ENCODE measurements at places on chromosomes 1 and 21.

GRCh38 chr21:42798106-42798505 is 81.2 kb downstream of the WDR4 start:
- DNase-seq, result no peak

DNA sequence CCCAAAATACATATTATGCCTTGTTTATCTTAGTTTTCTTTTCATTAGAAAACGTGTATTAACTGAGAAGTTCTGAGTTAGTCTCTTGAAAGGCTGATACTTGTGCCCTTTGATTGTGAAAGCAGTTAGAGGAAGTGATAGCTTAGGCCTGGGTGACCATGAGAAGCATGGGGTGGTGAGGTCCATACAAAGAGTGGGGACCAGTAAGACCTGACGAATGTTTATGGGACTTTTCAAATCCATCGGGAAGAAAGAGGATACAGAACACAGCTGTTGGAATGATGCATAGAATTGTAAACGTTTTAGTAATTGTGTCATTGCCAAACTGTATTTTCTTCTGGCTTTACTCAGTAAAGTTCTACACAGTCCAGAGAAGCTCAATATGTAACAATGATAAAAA is 259.8 kb downstream of the LMO4 start:
- no peak for DNase-seq

DNA sequence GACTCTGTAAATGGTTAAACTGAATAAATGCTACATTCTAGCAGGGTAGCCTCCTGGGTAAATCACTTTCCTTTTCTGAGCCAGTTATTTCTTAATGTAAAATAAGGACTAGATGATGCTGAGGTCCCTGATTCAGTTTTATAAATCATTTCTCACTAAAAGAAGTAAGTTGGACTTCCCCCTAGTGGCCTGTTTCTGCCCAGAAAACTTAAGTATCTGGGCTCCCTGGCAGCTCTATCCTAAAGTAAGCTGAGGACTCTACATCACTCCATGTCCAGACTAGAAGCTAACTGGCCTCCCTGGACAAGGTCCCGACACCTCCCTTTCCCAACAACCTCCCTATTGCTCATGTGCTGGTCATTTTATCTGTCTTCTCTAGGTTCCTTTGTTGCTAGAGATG is 3.0 kb downstream of the GPN2 start:
- peak; percentile 53 for DNase-seq

- DNase-seq, result no peak
Measured at GRCh38 chr1:6577831-6578525, 1.8 kb upstream of the ZBTB48 start.

GRCh38 chr1:244065960-244066388 is 14.9 kb downstream of the ZBTB18 start:
- DNase-seq, result no peak

GRCh38 chr1:163440090-163440489 is 118.3 kb downstream of the NUF2 start:
- DNase-seq, result peak; percentile 69

- no peak for DNase-seq
Measured at GRCh38 chr1:1085911-1086841, 12.1 kb upstream of the RNF223 start.

DNA sequence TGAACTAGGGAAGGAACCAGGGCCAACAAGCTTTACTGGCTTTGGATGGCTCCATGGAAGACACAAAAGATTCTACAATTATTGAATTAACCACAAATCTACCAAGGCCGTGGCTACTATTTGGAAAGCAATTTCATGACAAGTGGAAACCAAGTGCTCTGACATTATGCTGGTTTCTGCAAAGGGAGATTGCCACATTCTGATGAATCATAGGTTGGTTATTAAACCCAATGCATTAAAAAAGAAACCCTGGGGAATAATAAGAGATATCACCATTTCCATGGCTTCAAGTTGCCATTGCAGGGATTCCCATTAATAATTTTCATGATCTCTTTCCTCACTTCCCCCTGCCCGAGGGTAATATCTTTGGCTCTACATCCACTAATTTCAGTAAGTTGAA is 359.2 kb upstream of the NCAM2 start:
- DNase-seq, result no peak

DNA sequence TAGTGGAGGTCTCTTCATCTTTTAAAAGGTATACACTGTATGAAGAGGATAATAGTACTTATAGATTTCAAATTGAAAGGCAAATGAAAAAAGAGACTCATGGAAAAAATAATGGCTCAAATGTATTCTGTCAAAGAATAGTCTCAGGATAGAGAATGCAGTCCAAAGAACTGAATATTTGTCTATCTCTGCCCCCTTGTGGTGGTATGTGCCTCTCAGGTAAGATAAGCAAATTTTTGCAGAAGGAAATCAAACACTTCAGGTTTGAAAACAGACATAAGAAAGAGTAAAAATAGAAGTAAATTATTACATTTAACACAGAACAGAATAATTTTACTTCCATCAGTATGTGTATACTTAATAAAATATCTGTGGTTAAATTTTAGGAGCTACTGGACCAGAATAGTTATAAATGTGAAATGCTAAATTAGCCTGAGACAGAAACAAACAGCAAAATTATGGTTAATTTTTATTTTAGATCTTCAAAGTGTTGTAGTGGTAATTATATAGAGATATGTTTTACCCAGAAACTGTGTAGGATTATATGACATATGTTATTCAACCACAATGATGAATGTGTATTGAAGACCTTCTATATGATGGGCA is 164.4 kb upstream of the PALMD start:
- peak; percentile 93 for DNase-seq

DNA sequence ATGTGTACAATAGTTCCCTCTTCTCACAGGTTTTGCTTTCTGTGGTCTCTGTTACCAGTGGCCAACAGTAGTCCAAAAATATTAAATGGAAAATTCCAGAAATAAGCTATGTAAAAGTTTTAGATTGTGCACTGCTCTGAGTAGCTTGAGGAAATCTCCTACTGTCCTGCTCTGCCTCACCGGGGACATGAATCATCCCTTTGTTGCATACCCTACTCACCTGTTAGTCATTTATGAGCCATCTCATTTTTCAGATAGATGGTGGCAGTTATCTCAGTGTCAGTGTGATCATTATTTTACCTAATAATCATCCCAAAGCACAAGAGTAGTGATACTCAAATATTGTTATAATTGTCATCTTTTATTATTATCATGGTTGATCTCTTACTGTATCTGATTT is 688.1 kb downstream of the PLA2G4A start:
- peak; percentile 81 for DNase-seq

- no peak for DNase-seq
Measured at GRCh38 chr1:203080456-203080855, 5.4 kb downstream of the MYOG start.

DNA sequence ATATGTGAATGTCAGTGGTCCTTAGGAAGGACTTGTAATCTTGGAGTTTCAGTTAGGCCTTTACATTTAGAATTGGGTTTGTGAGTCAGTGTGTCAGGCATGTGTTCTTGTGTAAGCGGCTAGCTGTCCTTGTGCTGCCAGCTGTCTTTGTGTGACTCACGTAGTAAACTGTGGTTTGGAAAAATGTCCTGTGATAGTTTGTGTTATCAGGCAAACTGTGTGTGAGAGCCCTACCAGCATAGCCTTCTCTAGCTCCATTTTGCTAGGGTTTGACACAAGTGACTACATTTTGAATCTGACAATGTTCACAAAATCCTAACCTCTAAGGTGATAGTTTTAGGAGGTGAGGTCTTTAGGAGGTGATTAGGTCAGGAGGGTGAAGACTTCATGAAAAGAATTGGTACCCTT is 6.9 kb upstream of the SLC35D1 start:
- peak; percentile 64 for DNase-seq

DNA sequence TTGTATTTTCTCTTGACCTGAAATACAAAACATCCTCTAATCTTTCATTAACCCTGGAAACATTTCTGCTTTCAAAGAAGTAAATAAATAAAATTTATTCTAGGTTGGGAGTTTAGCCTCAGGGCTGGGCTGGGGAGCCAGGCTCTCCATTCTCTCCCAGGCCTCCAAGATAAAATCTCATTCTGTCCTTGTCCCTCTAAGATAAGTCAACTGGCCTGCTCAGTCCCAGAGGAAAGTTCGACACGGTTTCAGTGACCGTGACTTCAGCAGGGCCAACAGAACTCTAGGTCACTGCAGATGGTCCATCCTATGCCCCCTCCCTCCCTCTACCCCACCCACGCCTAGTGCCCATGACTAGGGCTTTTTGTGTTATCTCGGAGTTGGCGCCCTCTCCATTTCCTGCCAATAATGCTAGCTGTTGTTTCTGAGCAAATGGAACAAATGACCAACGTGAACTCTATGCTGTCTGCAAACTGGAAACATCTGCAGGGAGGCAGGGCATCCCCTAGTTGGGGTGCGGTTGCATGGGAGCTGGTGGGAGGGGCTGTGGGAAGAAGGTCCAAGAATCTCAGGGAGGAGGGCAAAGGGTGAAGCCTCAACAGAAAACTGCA is 10.1 kb upstream of the ADORA3 start:
- DNase-seq, result no peak

GRCh38 chr1:14487671-14488070 is 110.8 kb upstream of the KAZN start:
- DNase-seq, result no peak

- DNase-seq, result peak; percentile 74
Measured at GRCh38 chr1:189654906-189655305, 822.8 kb downstream of the BRINP3 start.

- DNase-seq, result no peak
Measured at GRCh38 chr1:232728507-232729263, 76.5 kb upstream of the MAP10 start.

Data from DMS53 (cell line).